Glomerular endothelial cell (primary cell): ENCODE measurements at places on chromosomes 6 and 20. TPM values are rescaled to one million over a fixed set of nuclear protein-coding genes. Genes with fewer than 3 reads are reported as not detected.

- peak; percentile 34 for DNase-seq
These were observed 83.8 kb downstream of the SASH1 start for GRCh38 chr6:148426317-148426977.

- no peak for DNase-seq
These were observed 780 bp downstream of the ARMC12 start for GRCh38 chr6:35737413-35738211.

Gene ARMC12
- not detected in 2 replicates for total RNA-seq

- DNase-seq: no peak
These were observed 524 bp downstream of the C20orf203 start for GRCh38 chr20:32672982-32673851.

Gene SLC44A4
- 0.05 and 1.7 TPM in 2 replicates for total RNA-seq

Gene MAP7
- 0.06 and 0.82 TPM in 2 replicates for total RNA-seq

Gene BACH2
- 0.87 and 1.2 TPM in 2 replicates for total RNA-seq

GRCh38 chr20:40081653-40082052 is 607.4 kb downstream of the MAFB start:
- DNase-seq: no peak

Gene SLC35D3
- total RNA-seq: not detected in 2 replicates

- no peak for DNase-seq
These were observed 22.3 kb upstream of the TBC1D32 start for GRCh38 chr6:121356575-121356974.

DNA sequence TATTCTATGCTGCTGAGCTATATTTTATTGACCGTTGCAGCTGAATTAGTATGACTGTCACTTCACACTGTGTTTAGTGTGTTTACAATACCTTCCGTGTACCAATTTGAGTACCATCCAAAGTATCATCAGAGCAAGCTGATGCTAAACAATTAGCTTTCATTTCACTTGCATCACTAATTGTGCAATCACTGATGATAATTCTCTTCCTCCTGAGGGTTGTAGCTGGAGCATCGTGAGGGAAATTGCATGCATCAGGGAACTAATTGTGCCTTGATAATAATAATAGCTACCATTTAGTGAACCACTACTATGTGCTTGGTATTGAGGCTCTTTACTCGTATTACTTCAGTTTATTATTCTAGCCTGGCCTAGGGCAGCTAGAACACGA is 384.8 kb upstream of the SOX4 start:
- DNase-seq: no peak

DNA sequence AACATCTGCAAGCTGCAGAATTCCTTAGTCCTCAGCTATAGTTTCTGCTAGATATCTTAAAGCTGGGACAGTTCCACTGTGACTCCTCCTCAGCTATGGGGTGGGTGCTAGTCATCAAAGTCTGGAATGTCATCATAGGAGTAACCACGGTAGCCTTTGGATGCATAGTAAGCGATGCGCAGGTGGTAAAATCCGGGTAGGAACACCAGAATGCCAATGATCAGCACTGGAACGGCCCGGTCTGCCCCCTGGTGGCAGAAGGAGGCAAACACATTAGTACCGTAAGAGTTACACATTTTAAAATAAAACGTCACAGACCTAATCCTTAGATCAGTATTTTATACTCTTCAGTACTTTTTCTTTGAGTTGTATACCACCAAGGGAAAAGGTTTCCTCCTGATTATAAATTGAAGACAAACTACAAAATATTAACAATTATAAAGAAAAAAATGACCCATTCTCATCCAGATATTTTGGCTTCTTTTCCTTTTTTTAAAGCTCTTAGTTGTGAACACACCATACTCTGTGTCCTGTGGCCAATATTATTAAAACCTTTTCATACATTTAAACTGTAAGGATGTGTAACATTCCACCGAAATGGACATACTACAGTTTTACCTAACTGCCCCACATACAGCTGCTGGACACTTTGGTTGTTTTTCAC is 18.9 kb downstream of the PCNA start:
- DNase-seq: no peak
